ENCODE measurements at places on chromosomes 1 and 21.

DNA sequence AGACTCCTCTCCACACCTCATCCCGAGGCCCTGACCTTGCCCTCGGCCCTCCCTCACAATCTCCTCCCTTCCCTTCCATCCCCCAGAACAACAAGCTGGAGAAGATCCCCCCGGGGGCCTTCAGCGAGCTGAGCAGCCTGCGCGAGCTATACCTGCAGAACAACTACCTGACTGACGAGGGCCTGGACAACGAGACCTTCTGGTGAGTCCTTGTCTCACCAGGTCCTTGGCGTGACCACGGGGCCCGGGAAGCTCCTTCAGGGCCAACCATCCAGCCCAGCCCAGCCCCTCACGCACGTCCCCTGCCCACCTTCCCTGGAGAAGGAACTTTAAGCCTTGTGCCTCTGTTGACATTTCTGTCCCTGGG lies 15.6 kb downstream of the PODN start:
- DNase-seq, result no peak

GRCh38 chr1:34736692-34737091 lies 18.2 kb upstream of the GJB5 start:
- no peak for DNase-seq

DNA sequence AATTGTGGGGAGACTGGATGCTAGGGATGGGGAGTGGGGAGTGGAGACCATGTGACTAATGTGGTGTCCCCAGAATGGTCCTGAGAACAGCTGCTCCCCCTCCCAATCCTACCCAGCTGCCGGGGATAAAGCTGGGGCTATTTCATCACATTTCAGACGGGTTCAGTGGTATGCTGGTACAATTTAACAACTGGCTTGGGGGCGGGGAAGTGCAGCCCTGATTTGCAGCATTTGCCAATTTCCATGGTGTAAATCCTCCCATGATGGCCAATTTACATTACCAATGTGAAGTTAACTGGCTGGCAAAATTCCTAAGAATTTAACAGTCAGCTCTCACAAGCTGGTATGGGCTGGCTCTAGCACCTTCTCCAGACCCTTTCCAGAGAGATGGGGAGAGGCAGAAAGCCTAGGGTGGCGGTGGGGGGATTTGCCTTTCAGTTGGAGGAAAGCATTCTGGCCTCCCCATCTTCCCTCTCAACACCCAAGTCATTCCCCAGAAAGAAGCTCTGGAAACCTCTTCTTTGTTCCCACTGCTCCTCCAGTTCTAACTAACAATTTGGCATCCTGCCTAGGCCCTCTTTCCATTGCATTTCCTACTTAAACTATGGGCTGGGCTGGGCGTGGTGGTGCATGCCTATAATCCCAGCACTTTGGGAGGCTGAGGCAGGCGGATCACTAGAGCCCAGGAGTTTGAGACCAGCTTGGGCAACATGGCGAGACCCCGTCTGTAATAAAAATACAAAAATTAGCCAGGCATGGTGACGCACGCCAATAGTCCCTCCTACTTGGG lies 11.3 kb upstream of the ADGRB2 start:
- no peak for DNase-seq

- DNase-seq, result no peak
Observed at GRCh38 chr1:181112071-181112929, 23.8 kb downstream of the IER5 start.

DNA sequence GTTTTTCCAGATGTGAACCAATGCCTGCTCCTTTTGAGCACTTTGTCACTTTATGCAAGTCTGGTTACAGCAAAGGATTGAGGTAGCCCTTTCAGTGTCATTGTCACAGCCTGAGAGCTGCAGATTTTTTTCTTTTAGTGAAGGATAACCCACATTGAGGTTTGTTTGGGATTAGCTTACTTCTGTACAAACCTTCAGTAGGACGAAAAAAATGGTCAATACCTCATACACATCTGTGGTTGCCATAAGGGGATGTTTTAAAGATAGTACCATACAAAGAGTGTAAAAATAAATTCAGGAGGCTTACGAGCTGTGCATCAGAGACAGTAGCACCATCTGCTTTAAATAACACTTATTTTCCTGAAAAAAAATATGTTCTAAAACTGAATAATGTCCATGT lies 566.0 kb downstream of the AJAP1 start:
- no peak for DNase-seq

DNA sequence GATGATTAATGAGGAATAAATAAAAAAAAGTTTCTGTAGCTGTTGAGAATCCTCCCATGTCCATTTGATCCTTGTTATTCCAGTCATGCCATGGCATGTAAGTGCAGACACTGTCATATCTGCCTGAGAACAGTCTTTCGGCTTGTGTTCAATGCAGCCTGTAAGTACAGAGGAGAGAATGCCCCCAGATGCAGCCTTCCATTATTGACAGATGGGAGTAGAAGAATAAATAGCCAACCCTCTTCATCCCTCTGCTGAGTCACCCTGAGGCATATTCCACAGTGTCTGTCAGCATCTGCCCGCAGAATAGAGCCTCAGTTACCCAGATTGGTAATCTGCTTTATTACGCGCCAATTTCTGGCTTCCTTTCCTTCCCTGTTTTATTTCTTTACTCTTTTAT lies 139.4 kb downstream of the LRRC7 start:
- DNase-seq, result no peak

GRCh38 chr1:25615563-25616094 lies 962 bp upstream of the MAN1C1 start:
- DNase-seq, result no peak

DNA sequence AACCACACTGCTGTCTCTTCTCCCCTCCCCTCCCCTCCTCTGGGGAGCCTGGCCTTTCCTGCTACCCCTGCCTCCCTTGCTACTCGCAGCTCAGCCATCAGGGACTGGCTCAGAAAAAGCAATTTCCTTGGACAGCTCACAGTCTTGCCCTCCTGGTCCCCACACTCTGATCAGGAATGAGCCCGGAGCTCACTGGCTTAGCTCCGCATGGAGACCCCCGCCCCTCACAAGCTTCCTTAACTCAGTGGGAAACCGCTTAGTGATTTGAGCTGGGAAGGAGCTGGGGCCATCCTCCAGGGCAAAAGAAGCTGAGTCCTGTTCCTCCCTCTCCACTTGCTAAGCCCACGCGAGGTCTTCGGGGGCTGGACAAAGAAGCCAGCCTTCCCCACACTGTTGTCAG lies 70.3 kb upstream of the ACTL8 start:
- DNase-seq, result no peak

DNA sequence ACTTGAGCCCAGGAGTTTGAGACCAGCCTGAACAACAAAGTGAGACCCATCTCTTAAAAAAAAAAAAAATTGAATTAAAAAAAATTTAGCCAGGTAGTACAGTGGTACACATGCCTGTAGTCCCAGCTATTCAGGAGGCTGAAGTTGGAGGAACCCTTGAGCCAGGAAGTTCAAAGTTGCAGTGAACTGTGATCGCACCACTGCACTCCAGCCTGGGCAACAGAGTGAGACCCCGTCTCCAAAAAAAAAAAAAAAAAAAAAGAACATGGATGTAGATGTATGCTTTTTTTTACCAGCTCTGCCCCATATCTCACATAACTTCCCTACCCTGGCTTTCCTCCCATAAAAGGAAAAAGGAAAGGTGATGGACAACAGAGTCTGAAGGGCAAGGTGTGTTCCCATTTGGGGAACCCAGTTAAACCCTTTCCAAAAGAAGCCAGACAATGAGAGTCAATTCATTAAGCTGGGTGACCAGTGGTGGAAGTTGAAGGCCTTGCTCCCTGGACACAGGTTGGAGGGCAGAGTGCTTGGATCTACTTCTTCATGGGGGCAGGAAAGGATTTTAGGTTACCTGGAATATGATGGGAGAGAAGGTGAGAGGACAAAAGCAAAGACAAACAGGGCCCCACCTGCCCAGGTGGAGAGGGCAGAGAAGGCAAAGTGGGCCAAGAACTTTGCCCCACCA lies 2.9 kb downstream of the KRTCAP2 start:
- no peak for DNase-seq

- DNase-seq, result no peak
Observed at GRCh38 chr1:172177849-172178248, 242.6 kb upstream of the C1orf105 start.

- no peak for DNase-seq
Observed at GRCh38 chr1:228968891-228969606, 233.8 kb downstream of the RHOU start.

- DNase-seq, result no peak
Observed at GRCh38 chr1:236365999-236366570, 28.0 kb upstream of the EDARADD start.

GRCh38 chr1:22518379-22518778 lies 44.9 kb upstream of the EPHA8 start:
- DNase-seq, result no peak

- DNase-seq, result no peak
Observed at GRCh38 chr1:222420633-222421032, 127.3 kb downstream of the HHIPL2 start.

- DNase-seq, result no peak
Observed at GRCh38 chr1:108591466-108591865, 31.6 kb downstream of the EEIG2 start.

DNA sequence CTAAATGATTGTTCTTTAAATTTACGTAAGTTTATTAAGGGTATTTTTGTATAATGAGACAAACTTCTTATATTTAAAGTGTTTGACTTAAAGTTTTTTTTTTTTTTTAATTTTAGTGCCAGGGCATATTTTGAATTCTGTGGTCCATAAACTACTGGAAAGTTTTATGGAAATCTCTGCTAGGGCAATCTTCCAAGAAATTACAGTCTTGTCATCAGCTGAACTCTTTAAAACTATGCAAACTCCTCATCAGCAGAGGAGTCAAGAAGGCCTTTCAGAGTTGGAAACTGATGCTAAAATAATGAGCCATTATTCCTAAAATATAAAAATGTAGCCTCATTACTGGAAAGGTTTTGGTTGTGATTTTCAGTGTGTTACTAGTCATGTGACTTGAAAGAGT lies 1201.9 kb downstream of the BRINP3 start:
- no peak for DNase-seq
